ENCODE measurements at places on chromosomes 6 and 20.

DNA sequence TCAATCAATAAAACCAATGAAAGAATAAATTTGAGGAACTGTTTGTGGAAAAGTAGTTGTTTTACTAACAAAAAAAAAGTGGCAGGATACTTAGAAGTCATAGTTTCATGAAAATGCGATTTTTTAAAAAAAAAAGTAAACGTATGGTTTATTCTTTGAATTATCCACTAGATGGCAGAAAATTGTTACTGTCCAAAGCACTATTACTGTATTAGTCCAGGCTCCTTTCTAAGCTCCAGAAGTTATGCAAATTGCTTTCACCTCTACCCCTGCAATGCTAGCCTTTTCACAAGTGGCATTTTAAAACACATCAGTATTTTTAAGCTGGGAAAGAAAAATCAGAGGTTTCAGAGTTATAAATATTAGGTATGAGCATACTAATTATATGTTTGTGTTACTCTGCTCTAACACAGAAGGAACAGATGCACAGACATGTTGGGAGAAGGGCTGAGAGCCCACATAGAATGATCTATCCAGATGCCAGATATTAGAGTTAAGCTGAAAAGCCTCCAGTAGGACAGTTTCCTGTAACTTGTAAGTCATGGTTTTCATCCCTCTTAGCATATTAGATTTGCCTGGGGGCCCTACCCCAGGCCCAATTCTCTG is 63.9 kb downstream of the FHL5 start:
- peak; percentile 15 for DNase-seq

- DNase-seq: no peak
Observed at GRCh38 chr6:1820165-1820564, 210.4 kb downstream of the FOXC1 start.

- no peak for DNase-seq
Observed at GRCh38 chr6:37585523-37585905, 85.8 kb upstream of the CCDC167 start.

- no peak for DNase-seq
Observed at GRCh38 chr6:33294086-33294823, 4.5 kb downstream of the RGL2 start.

GRCh38 chr6:44661221-44662008 is 273.9 kb downstream of the CDC5L start:
- no peak for DNase-seq

- no peak for DNase-seq
Observed at GRCh38 chr6:158939255-158940159, 60.5 kb downstream of the RSPH3 start.
